CD4-positive, alpha-beta T cell (primary cell): ENCODE measurements at places on chromosomes 1 and 21. TPM values are rescaled to one million over a fixed set of nuclear protein-coding genes. Genes with fewer than 3 reads are reported as not detected.

DNA sequence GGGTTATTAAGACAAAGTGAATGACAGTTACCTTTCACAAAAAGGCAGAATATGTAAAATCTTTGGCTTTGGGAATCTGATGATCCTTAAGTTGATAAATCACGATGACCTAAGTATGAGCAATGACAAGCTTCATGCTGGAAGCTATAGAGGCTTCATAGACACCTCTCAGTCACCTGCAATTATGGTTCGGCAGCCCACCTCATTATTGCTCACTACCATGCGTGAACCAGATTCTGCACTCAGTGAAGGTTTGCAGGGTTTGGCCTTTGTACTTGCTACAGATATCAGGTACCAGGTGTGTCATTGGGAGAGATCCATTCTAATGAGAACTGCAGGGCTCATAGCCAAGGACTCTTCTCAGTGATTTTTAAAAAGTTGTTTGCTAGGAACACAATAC is 163.5 kb downstream of the KCTD3 start:
- no peak overlapping the region for H3K27ac ChIP-seq
- H3K27me3 ChIP-seq: no peaks in the 10 kb centered on the region
- H3K4me3 ChIP-seq: no peak overlapping the region
- no peak for DNase-seq
- H3K4me1 ChIP-seq: no peaks in the 10 kb centered on the region

Gene RGS8
- not detected for total RNA-seq

DNA sequence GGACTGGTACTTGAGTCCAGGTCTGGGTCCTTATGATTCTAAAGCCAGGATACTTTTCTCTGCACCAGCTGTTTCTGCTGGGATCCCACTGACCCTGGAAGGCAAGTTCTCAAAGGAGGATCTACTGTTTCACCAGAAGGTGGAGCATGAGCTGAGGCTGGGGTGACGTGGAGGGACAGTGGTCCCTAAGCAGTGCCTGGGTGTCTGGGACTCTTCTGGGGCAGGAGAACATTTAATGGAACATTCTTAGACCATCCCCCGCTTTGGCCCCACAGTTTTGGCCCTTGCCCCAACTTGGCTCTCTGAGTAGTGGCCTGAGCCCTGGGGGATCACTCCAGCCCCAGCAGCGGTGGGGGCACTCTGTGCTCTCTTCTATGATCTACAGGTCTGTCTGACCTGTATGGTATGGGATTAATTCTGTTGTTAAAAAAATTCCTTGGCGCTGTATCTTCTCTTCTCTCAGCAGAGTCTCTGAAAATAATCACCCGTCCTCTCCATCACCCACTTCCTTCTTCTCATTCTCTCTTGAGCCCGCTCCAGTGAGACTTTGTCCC is 60.3 kb upstream of the CSF3R start:
- H3K36me3 ChIP-seq: no peaks in the 10 kb centered on the region
- no peaks in the 10 kb centered on the region for H3K4me1 ChIP-seq
- no peak for DNase-seq
- no peak overlapping the region for H3K4me3 ChIP-seq
- peaks cover 12% of the 10 kb centered on the region for H3K27me3 ChIP-seq

DNA sequence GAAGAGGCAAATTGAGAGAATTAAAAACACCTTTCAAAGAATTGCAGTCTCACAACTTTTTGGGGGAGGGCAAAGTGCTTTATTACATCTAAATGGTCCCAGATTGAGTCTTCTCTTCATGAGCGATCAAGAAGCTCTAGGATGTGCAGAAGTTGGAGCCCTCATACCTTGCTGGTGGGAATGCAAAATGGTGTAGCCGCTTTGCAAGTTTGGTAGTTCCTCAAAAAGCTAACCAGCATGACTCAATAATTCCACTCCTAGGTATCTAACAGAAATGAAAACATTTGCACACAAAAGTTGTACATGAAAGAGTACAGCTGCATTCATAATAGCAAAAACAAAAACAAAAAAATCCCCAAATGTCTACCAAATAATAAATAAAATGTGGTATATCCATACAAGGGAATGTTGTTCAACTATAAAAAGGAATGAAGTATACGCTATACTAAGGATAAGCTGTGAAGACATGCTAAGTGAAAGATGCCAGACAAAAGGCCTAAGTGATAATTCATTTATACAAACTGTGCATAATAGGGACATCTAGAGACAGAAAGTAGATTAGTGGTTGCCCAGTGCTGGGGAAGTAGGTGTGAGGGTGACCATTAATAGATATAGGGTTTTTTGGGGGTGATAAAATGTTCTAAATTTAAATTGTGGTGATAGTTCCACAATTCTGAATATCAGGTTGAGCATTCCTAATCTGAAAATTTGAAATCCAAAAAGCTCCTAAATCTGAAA is 55.2 kb downstream of the SELENOF start:
- H3K4me3 ChIP-seq: no peak overlapping the region
- peaks cover 5% of the 10 kb centered on the region for H3K36me3 ChIP-seq
- H3K4me1 ChIP-seq: no peaks in the 10 kb centered on the region

DNA sequence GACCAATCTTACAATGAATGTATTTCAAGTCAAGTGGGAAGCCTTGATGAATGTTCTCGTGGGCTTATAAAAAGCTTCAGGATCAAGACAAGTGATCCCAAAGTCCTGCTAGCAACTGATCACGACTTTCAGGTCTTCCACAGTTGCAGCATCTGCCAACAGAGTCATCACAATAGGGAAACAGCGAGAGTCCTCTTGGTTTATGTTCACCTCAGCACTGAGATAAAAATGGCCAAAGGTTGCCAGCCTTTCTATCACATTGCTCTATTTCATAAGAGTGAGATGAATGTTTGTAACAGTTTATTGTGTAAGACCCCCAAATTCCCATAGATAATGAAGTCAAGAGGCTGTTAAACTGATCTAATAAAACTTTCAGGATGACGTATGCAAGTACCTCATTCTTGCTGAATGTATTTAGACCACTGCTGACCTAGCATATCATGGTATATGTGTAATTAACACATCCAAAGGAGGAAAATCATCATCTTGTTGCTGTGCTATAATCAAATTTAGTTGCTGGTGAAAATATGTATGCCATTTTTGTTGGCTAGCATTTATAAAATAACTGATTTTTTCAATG is 150.6 kb downstream of the TGFBR3 start:
- DNase-seq: no peak
- no peaks in the 10 kb centered on the region for H3K27me3 ChIP-seq
- H3K4me1 ChIP-seq: peaks cover 19% of the 10 kb centered on the region

Gene UBL4B
- total RNA-seq: not detected

DNA sequence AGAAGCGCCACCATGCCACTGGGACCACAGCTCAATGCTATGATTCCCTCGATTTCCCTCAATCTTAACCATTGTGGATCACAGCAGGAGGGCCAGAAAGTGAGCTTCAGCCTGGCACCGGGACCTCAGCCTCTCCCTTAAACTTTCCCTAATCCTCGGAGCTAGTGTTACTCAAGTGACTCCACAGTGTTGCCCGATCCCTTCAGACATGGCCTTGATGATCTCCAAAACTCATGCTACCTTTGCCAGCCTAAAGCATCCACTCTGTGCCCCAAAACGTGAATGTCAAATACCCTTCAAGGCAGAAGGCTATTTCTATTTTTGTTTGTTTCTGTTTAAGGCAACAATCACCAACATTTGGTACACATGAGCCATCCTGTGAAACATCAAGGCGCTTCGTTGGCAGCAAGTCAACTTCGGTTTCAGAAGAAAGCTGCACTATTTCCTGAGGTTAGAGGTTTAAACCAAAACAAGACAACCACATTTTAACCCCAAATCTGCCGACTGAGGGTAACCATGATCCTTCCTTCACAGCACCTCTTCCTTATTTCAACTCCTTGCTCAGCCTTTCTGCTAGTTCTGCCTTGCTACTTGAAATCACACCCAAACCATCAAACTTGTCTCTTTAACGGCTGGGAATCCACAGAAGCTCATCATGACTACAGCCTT is 94.4 kb upstream of the KRTAP19-8 start:
- peaks cover 53% of the 10 kb centered on the region for H3K36me3 ChIP-seq
- peak; percentile 83 for DNase-seq
- peak overlapping the region; percentile 35 for H3K4me3 ChIP-seq
- no peaks in the 10 kb centered on the region for H3K27me3 ChIP-seq
- peaks cover 33% of the 10 kb centered on the region for H3K4me1 ChIP-seq

Gene KIRREL1
- not detected for total RNA-seq

Gene RGS7
- total RNA-seq: not detected

Gene C1orf53
- not detected for total RNA-seq

- no peak overlapping the region for H3K27ac ChIP-seq
- H3K36me3 ChIP-seq: no peaks in the 10 kb centered on the region
- no peak for DNase-seq
- no peak overlapping the region for H3K4me3 ChIP-seq
These were observed 470.4 kb upstream of the USP24 start for GRCh38 chr1:55685560-55685959.

GRCh38 chr1:61224609-61225008 is 142.2 kb downstream of the NFIA start:
- H3K4me1 ChIP-seq: no peaks in the 10 kb centered on the region
- no peaks in the 10 kb centered on the region for H3K27me3 ChIP-seq
- H3K27ac ChIP-seq: no peak overlapping the region
- DNase-seq: no peak

GRCh38 chr1:175163702-175164101 is 28.9 kb downstream of the KIAA0040 start:
- H3K27ac ChIP-seq: no peak overlapping the region
- peaks cover 8% of the 10 kb centered on the region for H3K4me1 ChIP-seq
- peaks cover 96% of the 10 kb centered on the region for H3K36me3 ChIP-seq
- no peak overlapping the region for H3K4me3 ChIP-seq

Gene OR2T35
- not detected for total RNA-seq

GRCh38 chr1:9222846-9223625 is 11.5 kb upstream of the H6PD start:
- DNase-seq: no peak
- H3K27me3 ChIP-seq: no peaks in the 10 kb centered on the region
- H3K27ac ChIP-seq: no peak overlapping the region
- no peak overlapping the region for H3K4me3 ChIP-seq
- no peaks in the 10 kb centered on the region for H3K4me1 ChIP-seq

DNA sequence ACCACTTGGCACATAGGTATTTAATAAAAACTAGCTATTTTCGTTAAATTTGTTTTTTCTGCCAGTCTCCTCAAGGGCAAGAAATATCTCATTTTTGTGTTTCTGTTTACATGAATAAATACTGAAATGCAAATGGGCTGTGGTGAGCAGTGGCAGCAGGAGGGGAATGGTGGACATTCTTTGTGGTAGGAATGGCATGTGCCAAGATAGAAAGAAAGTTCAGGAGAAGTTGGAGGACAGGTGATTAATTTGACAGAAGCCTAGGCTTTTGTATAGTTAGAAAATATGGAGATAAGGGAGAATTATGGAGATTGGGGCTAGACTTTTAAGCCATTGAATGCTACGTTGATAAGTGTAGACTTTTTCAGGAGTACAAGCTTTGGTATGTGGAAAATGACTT is 8.6 kb downstream of the RAP1A start:
- H3K27me3 ChIP-seq: no peaks in the 10 kb centered on the region
- no peak overlapping the region for H3K4me3 ChIP-seq
- H3K36me3 ChIP-seq: peaks cover 5% of the 10 kb centered on the region
- no peak overlapping the region for H3K27ac ChIP-seq

GRCh38 chr1:64396817-64397216 is 73.1 kb upstream of the CACHD1 start:
- no peak overlapping the region for H3K27ac ChIP-seq
- no peaks in the 10 kb centered on the region for H3K4me1 ChIP-seq
- no peak overlapping the region for H3K4me3 ChIP-seq

DNA sequence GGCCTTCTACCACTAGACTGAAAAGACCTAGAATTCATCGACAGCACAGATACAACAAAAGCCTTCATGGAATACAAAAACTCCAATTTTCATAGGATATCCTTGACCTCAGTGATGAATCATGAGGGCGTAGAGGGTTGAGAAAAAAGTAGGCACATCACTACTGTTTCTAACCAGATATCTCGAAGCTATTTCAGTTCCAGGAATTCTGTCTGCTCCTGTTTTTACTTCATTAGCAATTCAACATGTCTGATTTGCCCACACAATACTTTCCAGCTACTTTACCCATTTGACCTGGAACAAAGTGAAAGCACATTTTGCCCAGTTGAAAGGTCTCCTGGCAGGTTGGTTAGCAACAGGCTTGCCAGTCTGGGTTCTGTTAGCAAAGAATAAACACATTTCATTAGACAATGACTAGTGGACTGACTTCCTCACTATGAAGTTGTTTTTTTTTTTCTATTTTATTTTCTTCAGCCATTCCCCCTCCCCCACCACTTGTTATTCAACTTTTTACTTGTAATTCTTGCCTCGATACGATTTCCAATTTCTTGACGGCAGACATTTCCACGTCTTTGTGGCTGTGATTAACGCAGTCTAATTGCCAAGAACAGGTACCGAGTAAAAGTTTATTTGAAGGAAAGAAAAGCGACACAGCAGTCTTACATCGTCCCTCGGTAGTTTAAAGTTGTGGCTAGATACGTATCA is 4.0 kb upstream of the ZBTB18 start:
- peak; percentile 76 for DNase-seq
- H3K27ac ChIP-seq: peak overlapping the region; percentile 96
- H3K4me1 ChIP-seq: peaks cover 14% of the 10 kb centered on the region
- no peaks in the 10 kb centered on the region for H3K27me3 ChIP-seq
- peak overlapping the region; percentile 96 for H3K4me3 ChIP-seq
- no peaks in the 10 kb centered on the region for H3K36me3 ChIP-seq

Gene DIRAS3
- total RNA-seq: not detected

- H3K27me3 ChIP-seq: no peaks in the 10 kb centered on the region
- no peak overlapping the region for H3K4me3 ChIP-seq
- DNase-seq: no peak
- H3K27ac ChIP-seq: no peak overlapping the region
- no peaks in the 10 kb centered on the region for H3K4me1 ChIP-seq
- H3K36me3 ChIP-seq: no peaks in the 10 kb centered on the region
These were observed 69.4 kb downstream of the C1orf21 start for GRCh38 chr1:184456189-184456588.

- DNase-seq: no peak
- no peaks in the 10 kb centered on the region for H3K27me3 ChIP-seq
- H3K27ac ChIP-seq: peak overlapping the region; percentile 72
- H3K4me1 ChIP-seq: peaks cover 86% of the 10 kb centered on the region
These were observed 3.1 kb downstream of the TRAF5 start for GRCh38 chr1:211329764-211330201.

- no peak overlapping the region for H3K27ac ChIP-seq
- H3K4me1 ChIP-seq: peaks cover under 1% of the 10 kb centered on the region
- H3K36me3 ChIP-seq: no peaks in the 10 kb centered on the region
- no peak for DNase-seq
These were observed 10.8 kb upstream of the THEM4 start for GRCh38 chr1:151920149-151920548.

DNA sequence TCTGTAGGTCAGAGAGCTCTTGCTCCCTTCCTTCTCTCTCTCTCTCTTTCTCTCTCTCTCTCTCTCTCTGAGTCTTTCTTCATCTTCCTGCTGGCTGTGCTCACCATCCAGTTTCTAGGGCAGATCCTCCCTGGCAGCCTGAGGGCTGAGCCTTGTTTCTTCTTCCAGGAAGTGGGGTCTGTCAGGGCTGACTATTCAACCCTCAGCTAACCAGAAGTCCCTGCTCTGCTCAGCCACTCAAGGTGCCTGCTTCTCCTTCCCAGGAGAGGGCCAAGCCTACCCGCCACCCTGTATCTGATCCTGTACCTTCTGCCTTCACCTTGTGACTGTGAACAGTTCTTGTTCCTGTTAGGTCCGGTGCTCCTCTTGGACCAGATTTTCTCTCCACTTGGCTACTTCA is 107.6 kb upstream of the ETV3 start:
- DNase-seq: no peak
- peaks cover 32% of the 10 kb centered on the region for H3K27me3 ChIP-seq
- no peak overlapping the region for H3K27ac ChIP-seq
- H3K36me3 ChIP-seq: no peaks in the 10 kb centered on the region
- no peaks in the 10 kb centered on the region for H3K4me1 ChIP-seq
